ENCODE measurements at places on chromosomes 5 and 9.

DNA sequence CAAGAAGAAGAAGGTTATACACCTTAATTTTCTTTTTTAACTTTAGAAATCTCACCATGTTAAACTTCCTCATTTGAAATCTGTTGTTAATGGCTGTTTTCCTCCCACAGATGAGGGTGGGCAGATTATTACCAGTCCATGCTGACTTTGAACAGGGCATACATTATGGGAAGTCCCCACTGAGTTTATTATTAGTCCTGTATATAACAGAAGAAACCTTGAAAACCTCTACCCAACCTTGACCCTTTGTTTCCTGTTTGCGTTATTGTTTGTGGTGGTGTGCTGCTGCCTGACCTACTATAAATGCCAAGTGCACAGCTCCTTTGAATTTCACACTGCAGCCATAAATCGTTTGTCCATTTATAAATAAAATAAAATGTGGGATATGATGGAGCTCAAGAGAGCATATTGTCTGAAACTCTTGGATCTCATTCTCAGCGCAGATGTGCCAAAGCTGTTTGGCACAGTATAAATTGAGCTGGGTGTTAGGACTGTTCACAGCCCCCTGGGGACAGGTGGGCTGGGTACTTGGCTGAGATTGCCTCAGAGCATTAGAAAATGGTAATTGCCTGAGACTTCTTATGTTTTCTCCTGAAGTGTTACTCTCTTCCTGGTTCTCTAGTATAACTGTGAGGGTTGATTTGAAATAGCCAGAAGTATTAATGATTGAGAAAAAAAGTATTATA is 139.6 kb downstream of the SPATA31D1 start:
- no peak for DNase-seq

DNA sequence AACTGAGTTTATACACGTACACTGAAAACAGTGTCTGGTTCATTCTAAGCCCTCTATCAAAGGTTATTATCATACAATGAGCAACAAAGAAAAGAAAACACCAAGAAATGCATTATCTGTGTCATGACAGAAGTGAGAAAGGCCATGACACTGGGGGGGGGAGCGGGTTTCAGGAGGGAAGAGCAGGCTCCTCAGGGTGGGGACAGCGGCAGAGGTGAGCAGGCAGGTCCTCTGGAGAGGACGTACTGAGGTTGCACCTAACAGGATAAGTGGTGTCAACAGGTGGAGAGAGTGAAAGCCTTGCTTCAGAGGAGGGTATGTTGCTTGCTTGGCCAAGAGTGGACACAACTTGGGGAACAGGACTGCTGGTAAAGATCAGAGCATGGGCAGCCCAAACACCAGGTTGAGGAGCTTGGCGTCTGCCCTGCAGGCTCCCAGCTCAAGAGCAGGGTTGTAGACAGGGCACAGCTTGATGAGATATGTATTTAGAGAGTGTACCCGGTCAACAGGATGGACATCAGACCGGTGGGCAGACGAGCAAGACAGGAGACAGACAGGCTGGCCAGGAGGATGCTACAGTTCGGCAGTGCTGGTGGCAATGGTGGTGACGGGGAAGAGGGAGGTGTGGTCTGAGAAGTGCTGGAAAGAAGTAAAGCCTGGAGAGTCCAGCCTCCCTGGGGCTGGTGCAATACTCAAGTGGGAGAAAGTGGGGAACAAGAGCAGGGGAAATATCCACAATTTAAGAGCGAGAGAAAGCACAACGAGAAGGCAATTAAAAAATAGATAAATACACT is 10.3 kb downstream of the WHRN start:
- no peak for DNase-seq

- no peak for DNase-seq
Measured at GRCh38 chr9:106799152-106799551, 63.8 kb upstream of the ZNF462 start.

GRCh38 chr5:165286692-165287091 is 1781.3 kb downstream of the MAT2B start:
- DNase-seq, result no peak

DNA sequence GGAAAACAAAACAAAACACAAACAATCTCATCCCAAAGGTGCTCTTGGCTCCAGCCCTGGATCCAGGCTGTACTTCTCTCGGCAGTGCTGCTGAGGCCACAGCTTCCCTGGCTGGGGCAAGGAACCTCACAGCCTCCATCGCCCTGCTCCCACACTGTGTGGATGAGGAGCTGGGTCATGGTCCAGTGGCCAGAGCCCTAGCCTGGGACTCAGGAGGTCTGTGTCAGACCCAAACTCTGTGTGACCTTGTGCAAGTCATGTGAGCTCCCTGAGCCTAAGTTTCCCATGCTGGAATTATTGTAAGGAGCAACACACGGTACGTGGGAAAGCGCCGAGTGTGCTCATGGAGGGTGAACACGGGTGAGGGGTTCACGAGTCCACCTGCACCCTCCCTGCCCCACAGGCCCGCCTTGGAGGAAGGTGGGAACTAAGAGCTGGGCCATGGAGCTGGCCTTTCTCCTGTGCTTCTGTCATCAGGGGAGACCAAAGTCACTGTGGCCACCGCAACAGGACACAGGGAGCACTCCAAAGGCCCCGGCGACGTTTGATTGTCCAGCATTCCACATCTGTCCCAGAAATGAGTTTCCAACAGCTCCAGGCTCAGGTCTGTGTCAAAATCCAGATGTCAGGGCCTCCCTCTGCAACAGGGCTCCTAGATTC is 26.2 kb upstream of the SMU1 start:
- no peak for DNase-seq

DNA sequence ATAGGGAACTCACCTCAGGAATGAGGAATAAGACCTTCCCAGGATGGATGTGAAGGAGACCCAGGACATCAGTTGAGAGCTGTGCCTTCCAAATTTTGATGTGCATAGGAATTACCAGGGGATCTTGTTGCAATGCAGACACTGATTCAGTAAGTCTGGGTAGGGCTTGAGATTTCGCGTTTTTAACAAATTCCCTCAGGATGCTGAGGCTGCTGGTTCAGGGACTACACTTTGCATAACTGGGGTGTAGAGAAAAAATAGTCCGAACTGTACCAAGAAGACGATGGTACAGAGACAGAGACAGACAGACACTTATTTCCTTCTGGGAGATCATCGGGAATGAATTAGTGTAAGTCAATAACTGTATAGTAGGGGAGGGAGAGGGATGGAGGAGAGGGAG is 82.3 kb upstream of the FREM1 start:
- no peak for DNase-seq

GRCh38 chr5:35253582-35253981 is 23.3 kb upstream of the PRLR start:
- DNase-seq, result no peak

GRCh38 chr5:176533894-176534611 is 3.1 kb downstream of the RNF44 start:
- no peak for DNase-seq

- no peak for DNase-seq
Measured at GRCh38 chr5:13412040-13412595, 532.4 kb downstream of the DNAH5 start.

GRCh38 chr9:88694625-88695024 is 159.6 kb downstream of the NXNL2 start:
- no peak for DNase-seq

DNA sequence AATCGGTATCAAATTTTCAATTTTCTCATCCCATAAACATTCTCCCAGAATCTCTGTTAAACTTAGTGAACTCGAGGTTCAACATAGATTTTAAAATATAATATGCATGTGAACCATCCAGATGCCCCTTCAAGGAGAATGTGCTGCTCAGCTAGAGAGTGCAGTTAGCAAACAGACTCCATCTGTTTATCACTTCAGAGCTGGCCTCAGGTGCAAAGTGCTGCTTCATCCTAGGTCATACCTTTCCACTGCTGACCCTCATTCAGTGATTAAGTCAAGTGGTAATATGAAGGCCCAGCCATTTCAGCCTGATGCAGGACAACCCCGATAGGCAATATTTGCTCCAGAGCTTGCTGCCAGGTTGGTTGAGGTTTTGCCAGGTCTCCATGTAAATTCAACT is 339.0 kb upstream of the POU5F2 start:
- no peak for DNase-seq

GRCh38 chr5:173328844-173329490 is 753 bp upstream of the STC2 start:
- peak; percentile 90 for DNase-seq

DNA sequence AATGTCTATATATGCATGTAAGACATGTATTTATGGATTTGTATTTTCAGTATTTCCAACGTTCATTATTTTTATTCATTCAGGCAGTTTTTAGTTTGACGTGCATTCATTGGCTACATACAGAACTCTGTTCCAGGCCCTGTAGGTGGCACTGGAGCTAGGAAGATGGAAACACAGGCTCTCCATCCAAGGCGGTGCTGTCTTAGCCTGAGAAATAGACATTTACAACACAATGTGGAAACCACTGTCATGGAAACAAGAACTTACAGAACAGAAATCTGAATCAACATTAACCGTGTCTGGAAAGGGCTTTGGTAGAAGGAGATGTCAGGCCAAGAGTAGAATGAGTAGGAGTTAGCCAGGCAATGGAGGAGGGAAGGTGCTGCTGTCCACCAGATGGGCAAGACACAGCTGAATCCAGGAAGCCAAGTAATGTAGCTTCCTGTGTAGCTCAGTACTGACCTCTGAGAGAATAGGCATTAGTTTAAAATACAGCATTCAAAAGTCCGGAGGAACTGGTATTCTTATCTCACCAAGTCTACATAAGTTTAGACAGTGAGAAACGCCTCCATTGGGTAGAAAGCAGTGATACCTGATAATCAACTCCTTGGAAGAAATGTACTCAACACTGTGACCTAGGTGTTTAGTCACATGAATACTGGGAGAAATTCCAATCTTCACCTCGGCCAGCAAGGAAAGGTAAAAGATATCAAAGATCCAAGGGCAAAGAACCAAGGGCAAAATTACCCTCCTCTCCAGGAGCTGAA is 388.6 kb upstream of the CDH6 start:
- DNase-seq, result no peak

GRCh38 chr5:126219616-126220015 is 203.6 kb upstream of the GRAMD2B start:
- no peak for DNase-seq

GRCh38 chr9:69759021-69759420 is 790 bp downstream of the PTAR1 start:
- no peak for DNase-seq

- no peak for DNase-seq
Measured at GRCh38 chr5:120152472-120152871, 311.6 kb upstream of the PRR16 start.

- peak; percentile 68 for DNase-seq
Measured at GRCh38 chr5:136769900-136770684, 404.7 kb upstream of the TRPC7 start.

DNA sequence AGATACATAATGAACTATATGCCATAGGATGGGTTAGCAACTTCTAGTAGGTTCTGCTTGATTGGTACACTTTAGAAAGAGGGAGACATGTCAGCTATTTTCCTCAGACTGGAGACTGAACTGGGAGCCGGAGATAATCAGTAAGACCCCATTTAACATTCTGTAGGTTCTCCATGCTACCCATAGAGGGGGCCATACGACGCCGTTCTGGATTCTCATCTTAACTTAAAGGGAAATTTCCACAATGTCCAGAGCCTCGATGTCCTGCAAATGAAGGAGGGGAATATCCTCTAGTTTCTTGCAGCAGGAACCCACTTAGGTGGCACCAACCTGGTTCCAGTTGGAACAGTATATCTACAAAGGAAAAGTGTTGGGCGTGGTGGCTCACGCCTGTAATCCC is 22.3 kb upstream of the NPM1 start:
- DNase-seq, result no peak

DNA sequence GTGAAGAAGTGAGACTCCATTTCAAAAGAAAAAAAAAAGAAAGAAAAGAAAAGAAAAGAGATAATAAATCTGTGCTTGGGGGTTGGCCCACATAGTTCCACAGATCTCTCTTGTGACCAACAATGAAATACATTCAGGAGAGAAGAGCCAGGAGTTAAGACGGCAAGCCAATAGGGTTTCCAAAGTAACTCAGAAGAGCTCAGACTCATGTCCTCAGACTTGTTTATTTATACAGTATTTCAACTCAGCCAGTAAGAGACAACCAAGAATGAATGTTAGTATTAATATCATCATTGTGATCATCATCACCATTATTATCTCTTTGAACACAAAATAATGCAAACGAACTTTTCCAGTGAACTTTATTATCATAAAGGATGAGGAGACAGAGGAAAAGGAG is 140.2 kb downstream of the GLIS3 start:
- no peak for DNase-seq

DNA sequence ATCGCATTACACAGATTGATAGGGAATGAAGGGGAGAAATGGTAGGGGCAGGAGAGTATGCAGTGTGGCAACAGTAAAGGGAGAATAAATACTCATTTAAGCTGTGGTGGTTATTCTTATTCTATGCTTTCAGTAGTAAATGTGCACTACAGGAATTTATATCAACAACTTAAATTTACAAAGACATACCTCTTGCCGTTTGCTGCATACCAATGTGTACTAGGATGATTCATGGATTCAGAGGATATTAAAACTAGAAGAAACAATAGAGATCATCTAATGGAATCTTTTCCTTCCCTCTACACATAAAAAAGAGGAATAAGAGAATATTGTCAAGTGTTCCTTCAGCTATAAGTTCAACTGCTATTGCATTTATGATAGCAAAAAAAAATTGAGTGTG is 103.3 kb upstream of the RASA1 start:
- no peak for DNase-seq

DNA sequence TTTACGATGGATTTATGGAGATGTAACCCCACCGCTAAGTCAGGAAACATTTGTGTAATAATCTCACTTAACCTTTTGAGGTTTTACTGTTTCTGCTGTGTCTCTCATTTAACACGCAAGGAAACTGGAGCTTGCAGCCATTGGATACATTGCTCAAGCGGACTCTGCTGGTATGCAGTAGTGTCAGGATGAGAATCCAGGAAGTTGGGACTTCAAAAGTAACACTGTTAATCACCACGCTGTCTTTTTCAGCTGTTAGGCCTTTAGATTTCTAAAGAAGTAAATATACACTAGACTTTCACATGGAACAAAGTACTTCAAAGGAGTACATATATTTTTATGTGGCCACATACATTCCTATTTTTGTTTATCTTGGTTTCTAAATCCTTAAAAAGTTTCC is 114.7 kb downstream of the LPAR1 start:
- no peak for DNase-seq

DNA sequence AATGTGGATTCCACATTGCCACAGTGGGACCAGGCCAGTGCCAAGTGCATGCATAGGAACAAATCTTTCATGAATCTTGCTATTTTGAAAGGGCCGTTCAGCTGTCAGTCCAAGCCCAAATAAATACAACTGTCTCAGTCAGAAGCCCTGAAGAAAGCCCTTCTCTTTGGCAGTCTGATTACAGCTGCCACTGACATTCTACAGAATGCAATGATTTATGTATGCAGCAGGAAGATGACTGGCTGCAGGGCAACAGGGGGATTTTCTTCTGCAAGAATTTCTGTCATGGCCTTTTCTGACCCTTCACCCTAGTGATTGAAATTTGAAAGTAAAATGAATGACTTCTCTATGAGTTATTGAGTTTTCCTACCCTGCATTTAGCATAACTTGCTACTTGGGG is 86.7 kb upstream of the FER start:
- DNase-seq, result no peak

Data from RWPE2 (cell line).